ENCODE measurements at places on chromosomes 4 and X. TPM values are rescaled to one million over a fixed set of nuclear protein-coding genes. Genes with fewer than 3 reads are reported as not detected.

- no peak for DNase-seq
Observed at GRCh38 chr4:109730619-109731545, 1.0 kb upstream of the PLA2G12A start.

DNA sequence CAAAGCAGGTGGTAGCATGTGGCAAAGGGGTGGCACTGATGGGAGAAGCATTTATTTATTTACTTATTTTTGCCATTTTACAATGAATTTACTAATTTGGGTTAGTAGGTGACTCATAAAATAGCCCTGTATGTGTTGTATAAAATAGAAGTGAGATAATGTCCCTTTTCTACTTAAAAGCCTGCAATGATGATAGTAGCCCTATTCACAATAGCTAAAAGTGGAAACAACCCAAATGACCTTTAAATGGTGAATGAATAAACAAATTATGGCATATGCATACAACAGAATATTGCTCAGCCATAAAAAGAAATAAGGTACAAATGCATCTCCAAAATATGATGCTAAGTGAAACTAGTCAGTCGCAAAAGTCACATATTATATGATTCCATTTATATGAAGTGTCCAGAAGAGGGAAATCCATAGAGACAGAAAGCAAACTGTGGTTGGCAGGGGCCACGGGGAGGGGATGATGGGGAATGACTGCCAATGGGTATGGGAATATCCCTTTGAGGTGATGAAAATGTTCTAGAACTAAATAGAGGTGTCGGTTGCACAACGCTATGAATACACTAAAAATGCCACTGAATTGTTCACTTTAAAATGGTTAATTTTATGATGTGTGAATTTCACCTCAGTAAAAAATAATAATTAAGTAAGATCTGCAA, 35.8 kb upstream of the FAM9C start:
- DNase-seq = no peak

DNA sequence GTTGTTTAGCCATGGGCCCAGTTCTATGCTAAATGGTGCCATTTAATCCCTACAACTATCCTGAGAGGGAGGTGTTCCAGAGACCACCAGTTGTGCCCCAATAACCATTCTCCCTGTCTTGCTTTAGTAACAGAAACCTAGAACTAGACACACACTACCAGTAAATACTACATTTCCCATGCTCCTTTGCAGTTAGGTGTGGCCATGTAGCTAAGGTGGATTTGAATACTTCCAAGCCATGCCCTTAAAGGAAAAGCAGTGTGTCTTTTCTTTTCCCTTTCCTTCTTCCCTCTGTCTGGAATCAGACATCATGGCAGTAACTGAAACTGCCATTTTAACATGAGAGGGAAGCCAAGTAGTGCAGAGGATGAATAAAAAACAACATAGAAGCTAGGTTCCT, 90.9 kb upstream of the TMEM33 start:
- no peak for DNase-seq

- peak; percentile 56 for DNase-seq
Observed at GRCh38 chrX:71652405-71652804, 14.9 kb upstream of the LOC101059915 start.

The TMPRSS11B gene
- total RNA-seq = not detected

The SPANXC gene
- total RNA-seq = not detected

DNA sequence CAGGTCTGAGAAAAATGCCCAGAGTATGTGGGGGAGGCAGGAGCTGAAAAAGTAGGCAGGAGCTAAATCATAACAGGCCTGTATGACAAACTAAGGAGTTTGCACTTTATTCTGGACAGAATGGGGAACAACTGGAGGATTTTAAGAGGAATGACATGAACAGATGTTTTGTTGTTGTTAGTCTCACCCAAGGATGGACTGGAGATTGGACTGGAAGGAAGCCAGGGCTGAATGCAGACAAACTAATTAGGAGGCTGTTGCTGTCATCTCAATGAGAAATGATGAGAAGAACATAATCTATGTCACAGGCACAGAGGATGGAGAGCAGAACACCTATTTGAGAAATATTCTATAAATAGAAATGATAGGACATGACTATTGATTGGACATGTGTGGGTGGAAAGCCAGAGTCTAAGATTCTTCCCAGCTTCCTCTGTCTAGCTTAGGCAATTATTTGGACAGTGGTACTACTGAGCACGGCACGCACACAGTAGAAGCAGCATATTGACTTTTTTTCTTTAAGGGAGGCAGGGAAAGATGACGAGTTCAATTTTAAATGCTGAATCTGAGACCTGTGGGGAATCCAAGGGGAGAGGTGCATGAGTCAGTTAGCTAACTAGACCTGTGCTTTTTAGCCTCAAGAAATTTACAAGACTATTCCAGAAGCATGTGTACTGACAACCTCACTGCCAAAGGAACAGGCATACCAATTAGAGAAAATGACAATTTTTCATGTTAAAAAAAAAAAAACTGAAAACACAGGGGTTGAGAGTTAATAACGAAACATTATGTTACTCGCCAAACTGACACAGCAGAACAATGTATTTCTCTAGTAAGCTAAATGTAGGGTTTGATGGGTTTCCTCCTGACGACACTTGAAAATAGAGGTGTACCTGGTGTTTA, 963 bp upstream of the USO1 start:
- peak; percentile 21 for DNase-seq

DNA sequence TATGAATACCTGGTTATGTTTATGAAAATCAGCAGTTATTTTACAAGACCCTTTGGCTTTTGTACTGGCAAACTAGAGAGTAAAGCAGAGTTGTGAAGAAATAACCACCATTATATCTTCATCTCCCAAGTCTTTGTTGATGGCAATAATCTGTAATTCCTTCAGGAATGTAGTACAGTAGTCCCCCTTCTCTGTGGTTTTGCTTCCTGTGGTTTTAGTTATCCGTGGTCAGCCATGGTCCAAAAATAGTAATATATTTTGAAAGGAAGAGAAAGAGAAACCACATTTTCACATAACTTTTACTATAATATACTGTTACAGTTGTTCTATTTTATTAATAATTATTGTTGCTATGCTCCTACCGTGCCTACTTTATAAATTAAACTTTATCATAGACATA, 27.8 kb downstream of the BANK1 start:
- no peak for DNase-seq

GRCh38 chr4:117814277-117815246, 219.7 kb upstream of the NDST3 start:
- no peak for DNase-seq

DNA sequence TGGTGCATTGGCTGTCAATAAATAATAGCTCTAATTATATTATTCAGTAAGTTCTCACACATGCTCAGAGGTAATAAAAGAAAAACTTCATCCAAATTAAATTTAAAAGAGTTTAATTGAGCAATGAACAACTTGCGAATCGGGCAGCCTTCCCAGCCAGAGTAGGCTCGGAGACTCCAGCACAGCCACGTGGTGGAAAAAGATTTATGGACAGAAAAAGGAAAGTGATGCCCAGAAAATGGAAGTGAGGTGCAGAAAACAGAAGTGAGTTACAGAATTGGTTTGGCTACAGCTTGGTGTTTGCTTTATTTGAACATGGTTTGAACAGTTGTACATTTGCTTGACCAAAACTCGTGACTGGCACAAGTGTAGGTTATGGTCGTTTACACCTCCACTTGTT, 13.6 kb upstream of the BOD1L1 start:
- no peak for DNase-seq

DNA sequence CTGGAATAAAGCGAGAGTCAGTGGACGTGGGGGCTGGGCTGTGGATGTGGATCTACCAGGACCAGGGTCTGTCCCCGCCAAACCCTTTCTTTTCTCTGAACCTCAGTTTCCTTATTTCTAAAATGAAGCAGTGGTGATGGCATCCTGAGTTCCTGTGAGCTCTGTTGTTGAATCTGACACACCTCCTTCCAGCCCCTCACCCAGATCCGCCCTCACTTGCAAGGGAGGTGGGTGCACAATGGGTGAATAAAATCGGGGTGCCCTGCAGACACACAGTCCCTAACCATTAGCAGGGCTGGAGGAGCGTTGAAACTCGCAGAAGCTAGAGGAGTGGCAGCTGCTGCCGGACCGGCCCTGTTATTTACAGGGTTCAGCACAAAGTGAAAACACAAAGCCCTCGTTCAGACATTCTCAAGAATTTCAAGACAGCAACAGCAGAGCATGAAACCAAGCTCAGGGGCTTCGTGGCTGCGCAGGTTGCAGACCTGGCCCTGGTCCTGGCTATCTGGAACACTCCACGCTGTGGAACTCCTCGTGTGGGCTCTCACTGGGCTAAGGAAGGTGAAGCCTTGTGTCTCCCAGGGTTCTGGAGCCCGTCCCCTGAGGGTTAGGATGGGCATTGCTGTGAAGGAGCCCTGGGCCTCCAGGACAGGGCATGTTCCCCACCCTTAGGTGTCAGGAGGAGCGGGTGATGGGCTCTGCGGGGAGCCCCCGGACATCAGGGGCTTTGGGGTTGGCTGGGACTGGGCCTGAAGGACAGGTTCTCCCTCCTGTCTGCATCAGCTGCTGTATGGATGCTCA, 42.9 kb downstream of the PSAPL1 start:
- no peak for DNase-seq

GRCh38 chr4:150045410-150045809, 32.8 kb upstream of the DCLK2 start:
- no peak for DNase-seq

The TSPAN6 gene
- total RNA-seq = 44.6 TPM

DNA sequence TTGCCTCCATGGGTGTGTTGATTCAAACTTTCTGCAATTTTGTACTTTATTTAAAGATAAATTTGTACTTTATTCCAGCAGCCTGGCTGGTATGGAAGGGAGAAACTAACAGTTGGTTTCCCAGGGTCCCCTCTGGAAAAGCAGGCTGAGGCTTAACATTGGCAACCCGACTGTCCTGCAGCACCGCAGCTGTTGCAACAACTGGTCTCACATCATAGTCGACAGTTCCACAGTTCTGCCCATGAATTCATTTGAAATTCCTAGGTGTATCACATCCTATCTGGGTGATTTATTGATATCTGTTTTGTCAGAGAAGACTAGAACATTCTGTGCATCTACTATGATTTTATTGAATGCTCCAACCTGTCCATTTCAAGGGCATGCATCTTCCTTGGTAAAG, 98.8 kb upstream of the GATB start:
- DNase-seq = no peak

GRCh38 chrX:131792356-131792749, 230.7 kb upstream of the STK26 start:
- DNase-seq = no peak

DNA sequence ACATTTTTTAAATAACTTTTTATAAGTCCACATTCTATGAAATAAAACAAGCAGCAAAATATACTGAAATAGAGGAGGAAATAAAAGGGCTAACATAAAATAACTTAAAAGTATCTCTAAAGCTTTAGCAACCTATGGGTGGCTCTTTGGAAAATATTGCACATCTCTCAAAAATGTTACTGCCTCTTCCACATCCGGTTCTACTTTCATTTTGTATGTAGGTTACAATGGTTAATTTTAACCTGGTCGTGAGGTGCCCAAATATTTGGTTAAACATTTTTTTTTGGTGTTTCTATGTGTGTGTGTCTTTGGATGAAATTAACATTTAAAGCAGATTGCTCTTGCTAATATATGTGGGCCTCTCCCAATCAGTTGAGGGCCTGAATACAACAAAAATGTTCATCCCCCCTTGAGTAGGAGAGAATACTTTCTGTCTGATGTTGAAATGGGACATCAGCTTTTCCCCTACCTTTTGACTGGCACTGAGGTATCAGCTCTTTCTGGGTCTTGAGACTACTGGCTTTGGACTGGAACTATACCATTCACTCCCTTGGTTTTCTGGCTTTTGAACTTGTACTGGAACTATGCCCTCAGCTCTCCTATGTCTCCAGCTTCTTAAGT, 353.0 kb downstream of the ADAM29 start:
- DNase-seq = no peak

GRCh38 chr4:40379248-40379647, 44.1 kb downstream of the CHRNA9 start:
- no peak for DNase-seq

DNA sequence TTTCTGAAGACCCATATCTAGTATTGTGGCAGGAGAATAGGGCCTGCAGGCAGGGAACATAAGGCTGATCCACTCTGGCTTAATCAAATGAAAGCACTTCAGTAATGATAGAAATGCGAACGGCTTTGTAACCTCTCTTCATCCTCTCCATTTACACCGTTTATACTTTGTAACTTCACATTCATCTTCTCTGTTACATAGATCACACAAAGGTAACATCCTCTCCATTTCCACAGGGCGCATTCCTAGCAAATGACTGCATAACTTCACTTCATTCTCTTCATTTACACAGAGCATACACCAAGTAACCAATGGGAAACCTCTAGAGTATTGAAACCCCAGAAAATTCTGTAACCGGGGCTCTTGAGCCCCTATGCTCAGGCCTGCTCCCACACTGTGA, 65.5 kb upstream of the SLC34A2 start:
- DNase-seq = no peak

All from endothelial cell of umbilical vein (primary cell).